ENCODE measurements at places on chromosomes 5 and 9.
A peak's percentile ranks its signal among the peaks of the same experiment; 100 is the strongest.

DNA sequence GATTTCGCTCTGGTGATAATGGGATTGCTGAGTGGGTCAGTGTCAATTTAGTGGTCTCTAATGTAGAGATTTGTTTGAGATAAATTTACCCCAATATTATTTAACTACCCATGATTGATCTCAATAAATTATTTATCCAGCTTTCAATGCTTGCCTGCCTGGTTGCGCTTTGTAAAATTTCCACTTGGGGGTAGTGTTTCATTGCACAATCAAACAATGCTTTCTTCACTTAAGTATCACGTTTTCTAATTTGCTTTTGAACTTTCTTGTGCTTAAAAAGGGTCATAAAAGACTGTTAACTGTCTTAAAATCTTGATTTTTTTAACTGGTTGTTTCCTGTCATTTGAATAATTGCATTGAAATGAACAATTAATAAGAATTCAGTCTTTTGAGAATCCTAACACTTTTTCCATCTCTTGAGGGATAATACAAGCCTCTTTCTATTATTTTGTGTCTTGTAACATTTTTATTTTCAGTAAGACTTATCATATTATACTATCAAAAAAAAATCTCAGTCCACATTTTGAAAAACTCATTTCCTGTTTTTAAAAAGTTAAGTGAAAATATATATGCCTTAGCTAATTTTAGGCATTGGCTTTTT lies 18.7 kb downstream of the HSD17B4 start:
- peak; percentile 26 for DNase-seq
- H3K27ac ChIP-seq, result no peak overlapping the region
- peaks cover 19% of the 10 kb centered on the region for H3K4me1 ChIP-seq
- H3K4me3 ChIP-seq, result no peak overlapping the region
- peaks cover 38% of the 10 kb centered on the region for H3K36me3 ChIP-seq

GRCh38 chr9:71850996-71851395 lies 60.0 kb downstream of the ABHD17B start:
- H3K27me3 ChIP-seq, result no peaks in the 10 kb centered on the region
- no peak overlapping the region for H3K27ac ChIP-seq
- no peak for DNase-seq
- H3K36me3 ChIP-seq, result peaks cover 2% of the 10 kb centered on the region
- peaks cover 6% of the 10 kb centered on the region for H3K4me1 ChIP-seq

DNA sequence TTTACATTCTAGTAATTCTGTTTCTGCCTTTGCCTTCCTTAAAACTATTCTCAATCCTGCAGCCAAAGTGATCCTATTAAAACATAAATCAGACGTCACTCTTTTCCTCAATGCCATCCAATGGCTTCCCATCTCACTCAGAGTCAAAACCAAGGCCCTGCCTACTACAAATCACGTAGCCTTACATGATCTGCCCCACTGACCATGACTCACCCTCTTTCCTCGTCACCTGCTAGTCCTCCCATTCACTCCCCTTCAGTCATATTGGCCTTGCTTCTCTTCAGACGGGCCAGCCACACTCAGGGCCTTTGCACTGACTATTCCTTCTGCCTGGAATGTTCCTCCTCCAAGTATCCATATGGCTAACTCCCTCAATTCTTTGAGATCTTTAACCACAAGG lies 39.0 kb upstream of the DMXL1 start:
- H3K27ac ChIP-seq, result peak overlapping the region; percentile 91
- no peaks in the 10 kb centered on the region for H3K27me3 ChIP-seq
- peak overlapping the region; percentile 28 for H3K4me3 ChIP-seq
- peaks cover 31% of the 10 kb centered on the region for H3K4me1 ChIP-seq
- H3K36me3 ChIP-seq, result no peaks in the 10 kb centered on the region

DNA sequence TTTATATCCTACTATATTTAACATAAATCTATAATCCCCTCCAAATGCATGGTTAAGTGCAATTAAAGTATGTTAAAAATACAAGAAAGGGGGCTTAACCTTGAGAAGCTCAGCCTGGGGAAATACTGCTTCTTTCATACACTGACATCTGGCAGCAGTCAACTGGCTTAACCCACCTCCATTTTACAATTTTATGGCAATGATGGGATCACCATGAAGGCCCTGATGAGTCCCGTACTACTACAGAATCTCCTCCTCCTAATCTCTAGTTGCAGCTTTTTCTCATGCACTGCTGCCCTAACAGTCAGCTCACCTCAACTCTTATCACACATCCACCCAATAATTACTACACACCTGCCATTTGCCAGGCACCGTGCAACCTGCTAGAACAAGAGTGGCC lies 40.9 kb downstream of the ZNF608 start:
- H3K36me3 ChIP-seq, result no peaks in the 10 kb centered on the region
- H3K4me3 ChIP-seq, result no peak overlapping the region
- DNase-seq, result no peak
- H3K27me3 ChIP-seq, result peaks cover 4% of the 10 kb centered on the region

- no peaks in the 10 kb centered on the region for H3K36me3 ChIP-seq
- no peaks in the 10 kb centered on the region for H3K4me1 ChIP-seq
- H3K27ac ChIP-seq, result no peak overlapping the region
- peaks cover 2% of the 10 kb centered on the region for H3K27me3 ChIP-seq
- no peak overlapping the region for H3K4me3 ChIP-seq
Measured at GRCh38 chr5:175133185-175133584, 310.8 kb downstream of the DRD1 start.

DNA sequence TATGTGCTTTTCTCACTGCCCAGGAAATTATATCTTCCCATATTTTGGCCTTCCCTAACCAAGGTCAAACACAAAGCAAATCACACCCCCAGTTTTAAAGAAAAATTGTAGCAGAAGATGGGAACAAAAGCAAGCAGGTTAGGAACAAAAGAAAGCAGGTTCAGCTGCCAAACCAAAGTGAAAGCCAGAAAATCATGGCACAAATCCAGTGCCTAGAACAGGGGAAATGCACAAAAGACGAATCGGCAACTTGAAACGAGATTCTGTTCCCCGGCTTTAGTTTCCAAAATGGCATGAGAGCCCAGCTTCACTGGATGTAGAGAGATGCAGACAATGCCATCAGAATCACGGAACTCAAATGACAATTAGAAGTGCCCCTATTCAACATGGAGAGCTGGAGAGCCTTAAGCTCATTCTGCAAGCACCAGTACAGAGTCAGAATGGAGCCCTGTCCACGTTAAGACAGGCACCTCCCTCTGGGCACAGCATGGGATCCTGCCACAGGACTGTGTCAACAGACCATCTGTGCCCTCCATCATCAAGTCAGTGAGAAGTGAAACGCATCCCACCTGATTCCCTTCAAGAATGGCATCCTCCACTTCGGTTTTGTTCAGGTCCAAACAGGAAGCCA lies 13.8 kb downstream of the DNAH5 start:
- no peak for DNase-seq
- H3K27ac ChIP-seq, result no peak overlapping the region
- H3K4me3 ChIP-seq, result no peak overlapping the region

DNA sequence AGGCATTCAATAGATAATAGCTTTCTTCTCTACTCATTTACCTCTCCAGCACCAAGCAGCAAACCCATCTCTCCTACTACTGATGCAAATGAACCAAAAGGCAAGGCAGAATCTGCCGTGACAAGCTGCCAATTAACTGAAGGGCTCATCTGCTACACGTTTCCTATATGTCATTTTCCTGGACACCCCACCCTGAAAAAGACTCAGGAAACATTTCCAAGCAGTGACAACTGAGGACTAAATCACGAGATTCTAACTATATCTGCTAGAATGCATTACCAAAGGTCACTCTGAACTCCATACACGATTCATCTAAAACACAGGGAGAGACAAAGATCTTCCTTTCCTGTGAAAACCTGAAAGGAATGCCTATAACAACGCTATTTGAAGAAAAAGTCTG lies 12.9 kb downstream of the PLPP1 start:
- no peak overlapping the region for H3K27ac ChIP-seq
- no peak overlapping the region for H3K4me3 ChIP-seq
- H3K27me3 ChIP-seq, result no peaks in the 10 kb centered on the region
- H3K36me3 ChIP-seq, result peaks cover 2% of the 10 kb centered on the region
- peaks cover 14% of the 10 kb centered on the region for H3K4me1 ChIP-seq

GRCh38 chr5:147954971-147955370 lies 48.6 kb upstream of the C5orf46 start:
- no peaks in the 10 kb centered on the region for H3K4me1 ChIP-seq
- peaks cover 3% of the 10 kb centered on the region for H3K27me3 ChIP-seq
- DNase-seq, result no peak
- H3K36me3 ChIP-seq, result no peaks in the 10 kb centered on the region
- no peak overlapping the region for H3K4me3 ChIP-seq
- H3K27ac ChIP-seq, result no peak overlapping the region

- H3K36me3 ChIP-seq, result no peaks in the 10 kb centered on the region
- no peak overlapping the region for H3K4me3 ChIP-seq
- H3K27me3 ChIP-seq, result no peaks in the 10 kb centered on the region
Measured at GRCh38 chr5:135140446-135141204, 106.6 kb upstream of the PITX1 start.

DNA sequence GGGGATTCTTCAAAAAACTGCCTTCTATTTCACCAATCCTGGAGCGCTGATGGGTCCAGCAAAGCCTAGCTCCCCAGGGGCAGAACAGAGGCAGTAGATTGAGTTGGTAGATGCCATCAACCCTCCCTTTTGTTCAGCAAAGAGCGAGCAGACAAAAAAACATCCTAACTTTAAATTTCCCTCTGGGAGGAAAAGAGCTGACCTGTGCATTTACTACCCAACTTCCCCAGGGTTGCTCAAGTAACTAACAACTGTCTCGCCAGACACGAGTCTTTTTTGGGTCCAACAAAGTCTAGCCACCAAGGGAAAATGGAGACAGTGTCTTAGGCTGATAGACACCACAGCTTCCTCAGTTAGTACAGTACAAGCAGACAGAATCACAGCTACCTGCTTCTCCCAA lies 476.3 kb upstream of the GRIA1 start:
- H3K4me3 ChIP-seq, result no peak overlapping the region
- no peak for DNase-seq
- H3K36me3 ChIP-seq, result no peaks in the 10 kb centered on the region
- H3K27me3 ChIP-seq, result no peaks in the 10 kb centered on the region
- no peak overlapping the region for H3K27ac ChIP-seq
- no peaks in the 10 kb centered on the region for H3K4me1 ChIP-seq

GRCh38 chr9:90569511-90569910 lies 73.1 kb downstream of the DIRAS2 start:
- H3K27ac ChIP-seq, result no peak overlapping the region
- H3K4me1 ChIP-seq, result no peaks in the 10 kb centered on the region
- no peak for DNase-seq
- peaks cover 16% of the 10 kb centered on the region for H3K27me3 ChIP-seq
- H3K4me3 ChIP-seq, result no peak overlapping the region

GRCh38 chr5:66744040-66744439 lies 147.8 kb downstream of the MAST4 start:
- no peaks in the 10 kb centered on the region for H3K36me3 ChIP-seq
- peak; percentile 8 for DNase-seq
- H3K4me1 ChIP-seq, result no peaks in the 10 kb centered on the region
- no peak overlapping the region for H3K27ac ChIP-seq
- peaks cover 12% of the 10 kb centered on the region for H3K27me3 ChIP-seq
- H3K4me3 ChIP-seq, result no peak overlapping the region

DNA sequence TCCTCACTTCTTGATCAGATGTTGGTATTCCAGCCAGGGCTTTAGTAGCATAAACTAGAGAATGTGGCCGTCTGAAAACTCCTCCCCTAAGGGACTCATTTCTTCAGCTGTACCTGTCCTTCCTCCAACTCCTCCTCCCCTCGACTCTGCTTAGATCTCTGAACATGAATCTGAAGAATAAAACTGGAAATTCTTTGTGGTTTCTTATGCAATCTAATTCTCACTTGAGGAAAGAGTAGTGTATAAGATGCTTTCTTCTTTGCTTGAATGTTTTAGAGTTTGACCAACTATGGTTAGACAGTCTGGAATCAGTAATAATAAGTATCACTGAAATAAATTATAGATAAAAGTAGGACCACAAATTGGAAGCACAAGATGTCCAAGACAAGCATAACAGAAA lies 128.5 kb downstream of the LRRC70 start:
- no peak overlapping the region for H3K4me3 ChIP-seq
- H3K27ac ChIP-seq, result no peak overlapping the region
- peaks cover 1% of the 10 kb centered on the region for H3K36me3 ChIP-seq
- no peaks in the 10 kb centered on the region for H3K4me1 ChIP-seq
- DNase-seq, result no peak
- H3K27me3 ChIP-seq, result no peaks in the 10 kb centered on the region
